ENCODE measurements at places on chromosomes 6 and 20.
A peak's percentile ranks its signal among the peaks of the same experiment; 100 is the strongest.

GRCh38 chr6:141403103-141403502, 729.6 kb upstream of the GJE1 start:
- H3K27me3 ChIP-seq: no peaks in the 10 kb centered on the region
- no peaks in the 10 kb centered on the region for H3K4me1 ChIP-seq
- H3K27ac ChIP-seq: no peak overlapping the region
- DNase-seq: no peak

DNA sequence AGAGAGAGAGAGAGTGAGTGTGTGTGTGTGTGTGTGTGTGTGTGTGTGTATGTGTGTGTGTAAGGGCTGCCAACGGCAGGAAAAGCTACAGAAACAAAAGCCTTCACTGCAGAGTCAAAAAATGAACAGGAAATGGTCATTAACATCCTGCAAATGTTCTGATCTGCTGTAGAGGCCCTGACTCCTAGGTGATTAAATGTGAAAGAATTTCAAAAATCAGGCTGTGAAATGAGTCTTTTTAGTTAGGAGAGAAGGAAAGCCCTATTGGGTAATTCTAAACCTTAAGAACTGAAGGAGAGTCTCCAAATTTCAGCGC, 166.5 kb upstream of the MYLIP start:
- no peak for DNase-seq
- no peak overlapping the region for H3K27ac ChIP-seq
- no peaks in the 10 kb centered on the region for H3K36me3 ChIP-seq
- no peak overlapping the region for H3K4me3 ChIP-seq

GRCh38 chr20:61734733-61735502, 330.8 kb downstream of the TAF4 start:
- no peak overlapping the region for H3K4me3 ChIP-seq
- no peaks in the 10 kb centered on the region for H3K36me3 ChIP-seq
- no peak overlapping the region for H3K27ac ChIP-seq
- H3K27me3 ChIP-seq: no peaks in the 10 kb centered on the region
- H3K4me1 ChIP-seq: no peaks in the 10 kb centered on the region

DNA sequence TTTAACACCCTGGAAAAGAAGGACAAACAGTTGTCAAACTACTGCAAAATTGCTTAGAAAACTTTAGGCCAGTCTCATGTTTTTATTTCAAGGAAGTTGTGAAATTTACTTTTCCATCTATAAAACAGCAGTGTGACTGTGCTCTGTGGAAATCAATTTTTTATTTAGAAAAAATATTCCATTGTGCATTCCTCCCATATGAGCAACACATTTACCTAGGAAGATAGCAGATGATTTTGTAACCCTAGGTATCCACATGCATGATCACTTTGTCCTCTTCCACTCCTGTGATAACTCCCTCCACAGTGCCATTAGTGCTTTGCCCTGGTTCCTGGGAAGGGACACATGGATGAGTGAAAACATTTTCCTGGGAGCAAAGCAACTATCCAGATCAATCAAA, 70.0 kb upstream of the SHLD1 start:
- no peaks in the 10 kb centered on the region for H3K27me3 ChIP-seq
- H3K4me1 ChIP-seq: peaks cover 16% of the 10 kb centered on the region
- DNase-seq: no peak

DNA sequence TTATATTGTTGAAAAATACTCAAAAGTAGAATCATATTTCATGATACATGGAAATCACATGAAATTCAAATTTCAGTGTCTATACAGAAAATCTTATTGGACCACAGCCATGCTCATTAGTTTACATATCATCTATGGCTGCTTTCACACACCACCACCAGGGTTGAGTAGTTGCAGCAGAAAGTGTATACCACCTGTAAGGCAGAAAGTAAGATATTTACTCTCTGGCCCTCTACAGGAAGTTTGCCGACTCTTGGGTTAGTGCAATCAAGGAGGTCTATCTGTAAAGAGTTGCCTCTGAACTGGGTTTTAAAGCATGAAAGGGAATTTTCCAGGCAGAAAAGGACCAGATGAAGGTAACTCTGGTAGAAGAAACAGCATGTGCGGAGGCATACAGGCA, 432.3 kb downstream of the DHX35 start:
- H3K4me3 ChIP-seq: no peak overlapping the region
- no peak overlapping the region for H3K27ac ChIP-seq

- H3K4me3 ChIP-seq: no peak overlapping the region
- DNase-seq: no peak
- no peak overlapping the region for H3K27ac ChIP-seq
- no peaks in the 10 kb centered on the region for H3K36me3 ChIP-seq
- H3K27me3 ChIP-seq: peaks cover 2% of the 10 kb centered on the region
These were observed 124.9 kb downstream of the CCDC170 start for GRCh38 chr6:151618717-151619116.

DNA sequence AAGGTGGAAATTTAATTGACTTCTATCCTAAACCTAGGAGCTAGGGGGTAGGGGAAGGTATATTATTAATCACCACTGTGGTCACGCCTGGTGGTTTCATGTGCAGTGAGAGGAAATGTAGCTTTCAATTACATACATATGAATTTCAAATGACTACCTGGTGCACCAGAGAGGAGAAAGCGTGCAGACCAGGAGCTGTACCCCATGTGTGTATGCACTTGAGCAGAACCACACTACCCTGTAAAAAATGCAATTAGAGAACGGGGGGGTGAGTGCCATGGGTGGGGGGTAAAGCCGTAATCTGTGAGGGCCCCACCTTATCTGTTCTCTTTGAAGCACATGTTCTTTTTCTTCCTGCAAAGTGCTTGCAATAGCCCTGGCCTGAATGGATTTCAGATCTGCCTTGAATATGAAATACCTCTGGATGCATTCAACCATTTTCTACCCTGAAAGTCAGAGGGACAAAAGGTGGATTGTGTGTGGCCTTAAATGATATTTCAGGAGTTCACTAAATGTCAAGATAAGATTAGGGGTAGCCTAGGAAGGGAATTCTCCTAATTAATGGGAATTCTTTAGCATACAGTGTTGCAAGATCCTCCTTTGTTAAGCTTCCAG, 30.9 kb upstream of the EDN3 start:
- no peaks in the 10 kb centered on the region for H3K36me3 ChIP-seq
- no peak for DNase-seq
- no peaks in the 10 kb centered on the region for H3K4me1 ChIP-seq
- no peaks in the 10 kb centered on the region for H3K27me3 ChIP-seq
- no peak overlapping the region for H3K27ac ChIP-seq
- H3K4me3 ChIP-seq: no peak overlapping the region

- no peak overlapping the region for H3K4me3 ChIP-seq
- no peaks in the 10 kb centered on the region for H3K27me3 ChIP-seq
- H3K4me1 ChIP-seq: peaks cover 5% of the 10 kb centered on the region
- no peak overlapping the region for H3K27ac ChIP-seq
- DNase-seq: no peak
These were observed 4.8 kb downstream of the RAB23 start for GRCh38 chr6:57217270-57217669.

- DNase-seq: no peak
- H3K27me3 ChIP-seq: peaks cover 39% of the 10 kb centered on the region
- no peaks in the 10 kb centered on the region for H3K36me3 ChIP-seq
- no peak overlapping the region for H3K4me3 ChIP-seq
- H3K4me1 ChIP-seq: peaks cover 18% of the 10 kb centered on the region
These were observed 9.1 kb upstream of the SHLD1 start for GRCh38 chr20:5741089-5741488.

GRCh38 chr6:53280207-53280606, 68.5 kb downstream of the ELOVL5 start:
- no peak for DNase-seq
- H3K4me3 ChIP-seq: no peak overlapping the region
- H3K4me1 ChIP-seq: peaks cover 62% of the 10 kb centered on the region
- no peaks in the 10 kb centered on the region for H3K27me3 ChIP-seq

DNA sequence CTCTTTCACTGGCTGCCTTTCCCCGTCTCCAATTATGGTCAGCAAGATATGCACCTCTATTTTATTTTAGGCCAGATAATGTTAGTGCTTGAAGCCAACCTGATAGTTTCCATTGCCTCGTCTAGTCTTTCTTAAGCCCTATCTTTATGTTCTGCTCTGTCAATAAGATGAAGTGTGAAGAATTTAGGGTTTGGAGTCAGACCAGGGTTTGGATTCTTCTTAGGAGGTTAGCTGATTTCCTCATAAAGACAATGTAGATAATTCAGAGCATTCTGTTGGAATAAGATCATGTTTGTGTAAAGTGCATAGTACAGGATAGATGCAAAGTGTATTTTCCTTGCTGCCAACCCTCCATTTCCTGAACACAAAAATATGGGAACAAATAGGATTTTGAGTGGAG, 43.8 kb downstream of the PKIB start:
- no peak overlapping the region for H3K4me3 ChIP-seq
- no peaks in the 10 kb centered on the region for H3K4me1 ChIP-seq
- no peak for DNase-seq
- no peaks in the 10 kb centered on the region for H3K36me3 ChIP-seq

- peaks cover 33% of the 10 kb centered on the region for H3K4me1 ChIP-seq
- H3K27ac ChIP-seq: peak within 1 kb of the TSS; percentile 67
- H3K27me3 ChIP-seq: no peaks in the 10 kb centered on the region
These were observed at the start of gene KCNQ5 for GRCh38 chr6:72621291-72622093. Gene KCNQ5, plus strand, starts transcription at chr6:72622064.

DNA sequence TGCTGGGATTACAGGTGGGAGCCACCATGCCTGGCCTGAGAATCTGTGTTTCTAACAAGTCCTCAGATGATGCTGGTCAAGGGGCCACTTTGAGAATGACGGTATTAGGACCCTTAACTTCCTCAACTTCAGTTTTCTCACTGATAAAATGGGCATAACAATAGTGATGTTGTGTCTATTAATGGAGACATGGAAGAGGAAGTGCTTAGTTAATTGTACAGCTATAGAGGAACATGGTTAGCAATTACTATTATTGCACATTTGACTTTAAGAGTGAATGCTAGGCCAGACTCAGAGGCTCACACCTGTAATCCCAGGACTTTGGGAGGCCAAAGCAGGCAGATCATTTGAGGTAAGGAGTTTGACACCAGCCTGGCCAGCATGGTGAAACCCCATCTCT, 12.7 kb downstream of the DPPA5 start:
- DNase-seq: no peak
- H3K27ac ChIP-seq: no peak overlapping the region
- H3K36me3 ChIP-seq: no peaks in the 10 kb centered on the region
- no peaks in the 10 kb centered on the region for H3K4me1 ChIP-seq
- H3K27me3 ChIP-seq: peaks cover 3% of the 10 kb centered on the region

DNA sequence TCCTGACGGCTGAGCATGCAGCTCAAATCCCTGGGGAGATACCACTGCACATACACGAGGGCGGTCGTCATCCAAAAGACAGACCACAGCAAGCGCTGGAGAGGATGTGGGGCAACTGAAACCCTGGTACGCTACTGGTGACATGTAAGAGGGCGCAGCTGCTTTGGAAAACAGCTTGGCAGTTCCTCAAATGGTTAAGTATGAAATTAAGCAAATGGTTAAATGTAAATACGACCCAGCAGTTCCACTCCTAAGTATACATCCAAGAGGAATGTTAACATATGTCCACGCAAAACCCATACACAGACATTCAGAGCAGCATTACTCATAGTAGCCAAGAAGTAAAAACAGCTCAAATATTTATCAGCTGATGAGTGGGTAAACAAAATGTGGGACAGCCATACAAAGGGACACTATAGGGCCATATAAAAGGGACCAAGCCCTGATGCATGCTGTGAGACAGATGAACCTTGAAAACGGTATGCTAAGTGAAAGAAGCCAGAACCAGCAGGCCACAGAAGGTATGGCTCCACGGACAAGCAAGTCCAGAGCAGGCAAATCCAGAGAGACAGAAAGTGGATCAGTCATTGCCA, 38.5 kb downstream of the RIPOR3 start:
- no peaks in the 10 kb centered on the region for H3K36me3 ChIP-seq
- H3K27me3 ChIP-seq: peaks cover 2% of the 10 kb centered on the region
- no peak for DNase-seq
- no peaks in the 10 kb centered on the region for H3K4me1 ChIP-seq
- H3K27ac ChIP-seq: no peak overlapping the region

DNA sequence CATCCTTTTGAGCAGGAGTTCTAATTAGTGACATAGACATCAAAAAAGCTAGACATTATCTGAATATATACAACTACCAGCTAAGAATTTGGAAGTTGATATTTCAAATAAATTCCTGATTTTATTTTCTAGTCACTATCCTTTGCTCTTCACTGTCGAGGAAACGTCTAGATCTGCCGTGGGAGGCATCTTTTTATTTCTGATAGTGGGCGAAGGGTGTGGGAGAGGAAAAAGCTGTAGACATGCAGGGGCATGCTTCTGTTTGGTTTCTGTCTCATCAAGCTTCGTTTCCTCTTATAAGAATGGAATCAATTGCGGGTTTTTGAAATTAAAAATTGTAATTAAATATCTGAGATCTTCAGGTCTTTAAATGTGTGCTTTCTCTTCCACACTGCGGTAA, 16.2 kb upstream of the C6orf118 start:
- no peak overlapping the region for H3K4me3 ChIP-seq
- no peak overlapping the region for H3K27ac ChIP-seq
- no peaks in the 10 kb centered on the region for H3K4me1 ChIP-seq
- H3K36me3 ChIP-seq: no peaks in the 10 kb centered on the region
